ENCODE measurements at places on chromosomes 3 and 15.
A peak's percentile ranks its signal among the peaks of the same experiment; 100 is the strongest.

GRCh38 chr3:120894316-120895057 is 13.5 kb upstream of the STXBP5L start:
- DNase-seq: no peak

- no peak for DNase-seq
These were observed 20.6 kb downstream of the COPS2 start for GRCh38 chr15:49134683-49135341.

DNA sequence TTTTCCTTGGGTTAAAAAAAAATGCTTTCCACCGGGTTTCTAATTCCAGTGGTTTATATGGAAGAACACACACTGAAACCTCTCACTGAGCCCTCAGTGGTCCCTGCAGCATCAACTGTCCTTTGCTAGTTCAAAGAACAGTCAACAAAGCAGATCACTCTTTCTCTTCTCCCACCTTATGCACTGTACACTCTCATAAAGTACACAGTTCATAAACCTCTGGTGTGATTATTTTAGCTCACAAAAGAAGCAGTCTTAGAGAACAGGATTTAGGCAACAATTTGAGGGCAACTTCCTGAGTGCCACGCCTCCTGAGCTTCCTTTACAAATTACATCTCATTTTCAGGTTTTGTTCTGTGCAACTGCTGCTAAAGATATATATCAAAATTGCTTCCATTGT is 728.4 kb upstream of the GOLIM4 start:
- DNase-seq: no peak

- no peak for DNase-seq
These were observed 111.8 kb upstream of the LYSMD4 start for GRCh38 chr15:99845009-99845408.

DNA sequence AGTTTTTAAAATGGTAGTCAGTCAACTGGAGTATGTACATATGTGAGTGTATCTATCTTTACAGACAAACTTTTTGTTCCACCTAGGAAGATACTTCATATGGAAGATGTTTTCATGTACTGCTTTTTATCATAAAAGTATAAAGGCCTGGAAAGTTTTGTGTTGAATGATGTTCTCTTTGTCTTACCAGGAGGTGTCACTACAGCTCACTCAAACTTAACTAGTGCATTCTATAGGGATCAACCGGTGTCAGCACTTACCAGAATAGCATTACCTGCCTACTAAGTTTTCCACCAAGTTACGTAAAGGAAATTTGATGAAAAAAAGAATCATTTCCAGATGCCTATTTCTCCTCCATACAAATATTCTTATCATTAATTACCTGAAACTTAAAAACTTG is 522.6 kb upstream of the SEMA6D start:
- DNase-seq: no peak

GRCh38 chr15:68818066-68818768 is 2.5 kb downstream of the ANP32A start:
- peak; percentile 39 for DNase-seq

DNA sequence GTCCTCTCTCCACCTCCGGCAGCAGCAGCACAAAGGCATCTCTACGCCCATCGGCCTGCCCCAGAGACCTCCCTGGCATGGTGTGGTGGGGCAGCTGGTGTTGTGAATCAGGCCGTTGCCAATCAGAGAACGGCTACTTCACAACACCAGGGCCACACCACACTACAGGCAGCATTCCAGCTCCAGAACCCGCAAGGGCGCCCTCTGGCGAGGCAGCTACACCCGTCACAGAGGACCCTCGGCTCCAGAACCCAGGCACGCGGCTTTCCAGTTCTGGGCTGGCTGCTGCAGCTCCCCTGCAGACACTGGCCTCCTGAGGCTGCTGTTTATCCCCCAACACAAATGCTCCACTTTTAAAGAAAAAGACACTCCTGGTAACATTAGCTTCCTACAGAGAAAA is 127.5 kb upstream of the TOPAZ1 start:
- peak; percentile 15 for DNase-seq

DNA sequence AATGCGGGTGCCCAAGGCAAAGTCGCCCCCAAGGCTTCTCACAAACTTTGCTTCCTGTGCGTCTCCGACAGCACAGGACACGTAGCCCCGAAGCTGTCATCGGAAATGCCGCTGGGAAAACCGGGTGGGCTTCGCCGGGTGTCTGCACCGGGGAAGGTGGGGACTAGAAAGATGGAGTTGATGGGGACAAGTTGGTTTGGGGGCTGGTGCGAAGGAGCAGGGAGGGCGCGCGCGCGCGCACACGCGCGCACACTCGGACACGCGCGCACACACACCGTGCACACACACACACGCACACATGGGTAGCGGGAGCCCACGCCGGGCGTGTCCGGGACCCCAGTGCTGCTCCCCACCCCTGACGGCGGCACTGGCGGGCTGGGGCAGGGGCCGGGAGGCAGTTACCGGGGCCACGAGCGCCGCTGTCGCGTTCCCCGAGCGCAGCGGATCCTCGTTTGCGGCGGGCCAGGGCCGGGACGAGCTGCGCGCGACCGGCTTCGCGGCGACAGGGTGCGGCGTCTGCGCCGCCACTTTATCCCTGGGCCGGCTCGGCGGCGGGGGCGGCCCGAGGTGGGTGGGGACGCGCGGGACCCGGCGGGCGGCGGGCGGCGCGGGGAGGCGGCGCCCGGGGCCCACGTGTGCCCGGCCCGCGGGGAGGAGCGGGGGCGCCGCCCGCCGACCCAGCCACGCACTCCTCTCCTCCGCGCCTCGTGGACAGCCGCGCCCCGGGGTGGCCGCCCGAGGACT is 539 bp upstream of the MGLL start:
- DNase-seq: no peak

DNA sequence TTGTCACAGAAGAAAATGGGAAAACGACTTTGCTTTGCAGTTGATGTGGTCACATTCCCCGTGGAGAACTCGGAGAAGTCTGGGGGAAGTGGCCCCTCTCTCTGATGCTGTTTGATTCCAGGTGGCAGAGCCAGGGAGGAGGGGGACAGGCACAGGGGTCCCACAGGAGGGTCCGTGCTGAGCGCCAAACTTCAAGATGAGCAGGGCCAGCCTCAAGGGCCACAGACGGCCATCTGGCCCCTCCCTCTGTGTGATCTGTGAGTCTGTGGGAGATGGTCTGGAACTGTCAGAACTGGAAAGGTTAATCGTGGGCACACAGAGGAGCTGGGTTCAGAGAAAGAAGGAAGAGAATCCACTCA is 23.1 kb upstream of the CORO2B start:
- DNase-seq: no peak

DNA sequence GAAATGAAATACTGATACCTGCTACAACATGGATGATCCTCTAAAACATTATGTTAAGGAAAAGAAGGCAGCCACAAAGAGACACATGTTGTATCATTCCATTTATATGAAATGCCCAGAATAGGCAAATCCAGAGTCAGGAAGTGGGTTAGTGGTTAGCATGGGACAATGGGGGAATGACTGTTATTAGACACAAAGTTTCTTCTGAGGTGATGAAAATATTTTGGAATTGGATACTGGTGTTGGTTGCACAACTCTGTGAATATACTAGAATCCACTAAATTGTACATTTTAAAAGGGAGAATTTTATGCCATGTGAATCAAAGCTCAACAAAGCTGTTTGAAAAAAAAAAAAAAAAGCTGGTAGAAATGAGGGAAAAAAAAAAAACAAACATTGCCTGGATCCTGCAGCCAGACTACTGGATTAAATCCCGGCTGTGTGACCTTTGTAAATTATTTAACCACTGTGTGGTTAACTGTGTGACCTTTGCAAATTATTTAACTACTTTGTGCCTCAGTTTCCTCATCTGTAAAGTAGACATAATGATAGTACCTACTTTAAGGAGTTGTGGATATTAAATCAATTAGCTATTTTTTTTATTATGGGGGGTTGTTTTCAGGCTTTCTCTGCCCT is 75.6 kb upstream of the PRICKLE2 start:
- DNase-seq: no peak

GRCh38 chr3:40020689-40021088 is 211.3 kb downstream of the MYRIP start:
- DNase-seq: no peak
